DND-41 (cell line): ENCODE measurements at places on chromosomes 11 and 22.

- no peak for DNase-seq
Measured at GRCh38 chr11:65786786-65787636, at the start of gene OVOL1. Gene OVOL1, plus strand, starts transcription at chr11:65787063. Its CDS starts 311 bp downstream, at chr11:65787374.

- DNase-seq: no peak
Measured at GRCh38 chr11:125423247-125423849, 72.7 kb downstream of the FEZ1 start.

DNA sequence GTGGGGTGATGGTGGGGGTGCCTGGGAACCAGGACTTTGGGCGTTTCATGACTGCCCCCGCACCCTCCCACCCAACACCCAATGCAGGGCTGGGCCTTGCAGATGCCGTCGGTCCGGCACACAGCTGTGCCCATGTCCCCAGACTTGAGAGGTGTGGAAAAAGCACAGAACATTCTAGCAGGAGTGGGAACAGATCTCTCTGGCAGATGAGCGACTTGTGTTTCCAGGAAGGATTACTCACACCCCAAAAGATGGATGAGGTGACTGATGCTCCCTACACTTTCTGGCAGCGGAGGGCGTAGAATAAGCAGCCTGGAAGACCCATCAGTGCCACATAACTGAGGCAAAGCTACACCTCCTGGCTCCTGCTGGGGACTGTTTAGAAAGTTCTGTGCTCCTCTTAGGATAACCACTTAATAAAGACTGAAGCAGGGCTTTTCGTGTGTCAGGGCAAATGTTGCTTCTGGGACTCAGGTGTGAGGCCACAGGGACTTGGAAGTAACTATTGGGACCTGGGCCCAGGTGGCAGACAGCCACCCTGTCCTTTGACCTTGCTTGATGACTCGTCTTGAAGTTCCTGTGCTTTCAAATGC is 24.2 kb downstream of the FBLN1 start:
- DNase-seq: no peak

DNA sequence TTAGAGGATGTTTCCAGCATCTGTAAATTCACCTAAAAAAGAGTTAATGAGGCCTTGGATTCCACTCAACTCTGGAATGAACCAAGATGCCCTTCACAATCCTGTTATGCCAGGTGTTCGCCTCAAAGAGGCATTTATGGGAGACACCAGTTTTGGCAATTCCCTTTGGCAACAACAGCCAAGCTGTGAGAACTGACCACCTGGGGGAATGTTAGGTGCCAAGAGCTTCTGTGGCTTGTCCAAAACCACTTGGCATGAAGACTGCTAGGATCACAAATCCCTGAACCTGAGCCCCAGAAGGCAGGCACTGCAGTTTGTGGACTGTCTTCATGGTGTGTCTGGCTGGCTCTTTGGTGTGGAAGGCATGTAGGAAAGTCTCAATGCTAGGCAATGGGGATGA is 164.4 kb upstream of the BDNF start:
- no peak for DNase-seq

DNA sequence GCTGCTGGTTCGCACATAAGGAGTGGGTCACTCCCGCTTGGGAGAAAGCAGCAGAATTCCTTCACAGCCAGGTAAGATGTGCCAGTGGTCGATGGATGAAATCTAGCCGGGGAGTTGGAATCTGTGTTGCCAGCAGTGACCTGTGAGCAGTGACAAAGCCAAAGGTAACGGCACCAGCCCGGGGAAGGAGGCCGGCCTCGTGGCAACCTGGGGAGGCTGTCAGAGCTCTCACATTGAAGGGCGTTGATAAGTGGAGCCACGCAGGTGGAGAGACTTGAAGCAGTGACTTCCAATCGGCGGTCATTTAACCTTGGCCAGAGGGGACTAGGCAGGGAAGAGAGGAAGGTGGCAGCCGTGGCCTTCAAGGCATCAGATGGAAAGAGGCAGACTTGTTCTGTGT is 58.8 kb downstream of the ARHGAP8 start:
- no peak for DNase-seq

- no peak for DNase-seq
Measured at GRCh38 chr22:43819421-43819921, 7.4 kb upstream of the EFCAB6 start.

DNA sequence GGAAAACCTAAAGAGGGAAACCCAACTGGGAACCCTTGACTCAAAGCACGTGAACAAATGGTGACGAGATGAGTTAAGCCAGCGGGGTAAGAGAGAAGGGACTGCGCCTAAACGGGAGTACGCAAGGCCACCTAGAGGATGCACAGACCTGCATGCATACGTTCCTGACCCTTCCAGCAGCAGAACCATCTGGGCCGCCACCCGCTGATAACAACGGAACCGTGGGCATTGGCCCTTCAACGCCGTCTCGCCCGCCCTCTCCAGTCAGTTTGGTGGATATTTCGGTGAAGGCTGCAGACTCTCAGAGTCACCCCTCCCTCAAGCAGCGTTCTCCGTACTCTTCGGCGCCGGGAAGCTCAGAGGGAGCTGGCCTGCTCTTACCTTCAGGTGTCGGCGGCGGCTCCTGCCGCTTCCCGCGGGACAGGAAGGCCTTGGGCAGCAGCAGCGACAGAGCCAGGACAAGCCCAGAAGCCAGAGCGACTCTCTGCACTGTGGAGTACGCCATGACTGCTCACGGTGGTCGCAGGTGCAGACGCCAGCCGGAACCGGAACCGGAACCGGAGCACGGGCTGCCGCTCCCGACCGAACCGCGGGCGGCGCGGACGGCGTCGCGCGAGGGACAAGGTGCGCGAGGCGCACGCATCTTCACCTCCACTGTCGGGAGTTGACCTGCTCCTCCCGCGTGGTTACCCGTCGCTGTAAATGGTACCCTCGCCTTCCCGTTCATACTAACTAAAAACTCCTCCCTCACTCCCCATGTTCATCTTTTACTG is at the start of gene RIC3:
Gene RIC3 (minus strand): TSS at position 541 of the 773 bp plus-strand sequence. CDS start 36 bp downstream, at position 505.
- DNase-seq: no peak

DNA sequence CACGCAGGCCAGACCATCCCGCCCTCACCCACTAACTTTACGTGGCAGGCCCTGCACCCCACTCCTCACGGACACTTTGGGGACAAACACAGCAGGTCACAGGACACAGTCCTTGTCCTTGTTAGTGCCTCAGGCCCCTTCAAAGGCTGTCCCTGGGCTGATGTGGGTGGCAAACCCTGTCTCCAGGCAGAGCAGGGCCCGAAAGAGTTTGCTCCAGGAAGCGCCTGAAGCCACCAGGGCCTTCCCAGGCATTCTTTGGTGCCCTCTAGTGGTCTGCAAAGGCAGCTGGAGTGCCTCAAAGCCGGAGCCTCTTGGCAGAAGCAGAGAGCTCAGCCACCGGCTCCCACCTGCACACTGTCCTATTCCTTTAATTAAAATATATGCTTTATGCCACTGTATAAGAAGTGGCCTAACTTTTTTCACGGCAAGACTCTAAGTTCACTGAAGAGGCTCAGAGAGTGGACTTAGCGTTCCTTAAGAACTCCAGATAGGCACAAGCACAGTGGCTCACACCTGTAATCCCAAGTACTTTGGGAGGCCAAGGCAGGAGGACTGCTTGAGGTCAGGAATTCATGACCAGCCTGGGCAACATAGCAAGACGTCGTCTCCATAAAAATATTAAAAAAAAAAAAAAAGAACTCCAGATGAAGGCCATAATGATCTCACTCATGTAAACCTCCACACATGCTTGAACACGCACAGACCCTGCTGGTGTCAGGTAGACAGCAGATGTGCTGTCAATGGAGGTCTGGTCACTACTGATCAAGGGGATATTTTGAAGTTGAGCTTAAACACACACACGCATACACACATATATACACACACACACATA is 11.1 kb downstream of the TXN2 start:
- DNase-seq: peak; percentile 86

DNA sequence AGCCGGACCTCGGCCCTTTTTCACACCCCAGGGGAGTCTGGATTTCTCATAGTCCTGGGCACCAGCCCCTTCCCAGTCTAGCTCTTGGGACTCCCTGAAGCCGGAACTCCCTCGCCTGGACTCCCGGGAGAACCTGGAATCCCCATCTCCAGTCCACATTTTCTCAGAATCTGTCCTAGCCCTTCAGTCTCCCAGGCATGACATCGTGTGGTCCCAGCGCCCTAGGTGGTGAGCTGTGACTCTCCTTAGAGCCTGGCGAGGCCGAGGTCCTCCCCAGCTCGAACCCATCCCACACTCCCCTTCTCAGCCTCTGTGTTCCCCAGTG is 673 bp upstream of the DUSP18 start:
- DNase-seq: no peak

DNA sequence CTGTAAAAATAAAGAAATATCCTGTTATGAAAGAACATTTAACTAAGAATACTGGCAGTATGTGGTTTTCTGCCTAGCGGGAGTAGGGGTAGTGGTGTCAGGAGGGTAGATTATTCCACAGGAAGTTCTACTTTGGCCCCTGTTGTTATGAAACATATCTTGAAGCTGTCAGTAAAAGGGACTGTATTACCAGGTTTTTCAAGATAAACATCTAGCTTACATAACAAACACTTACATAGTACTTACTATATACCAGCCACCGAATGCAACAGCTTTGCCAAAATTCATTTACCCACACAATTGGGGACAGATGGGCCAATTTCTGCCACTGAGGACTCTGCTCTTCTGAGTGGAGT is 3.7 kb downstream of the TMEM123 start:
- no peak for DNase-seq

DNA sequence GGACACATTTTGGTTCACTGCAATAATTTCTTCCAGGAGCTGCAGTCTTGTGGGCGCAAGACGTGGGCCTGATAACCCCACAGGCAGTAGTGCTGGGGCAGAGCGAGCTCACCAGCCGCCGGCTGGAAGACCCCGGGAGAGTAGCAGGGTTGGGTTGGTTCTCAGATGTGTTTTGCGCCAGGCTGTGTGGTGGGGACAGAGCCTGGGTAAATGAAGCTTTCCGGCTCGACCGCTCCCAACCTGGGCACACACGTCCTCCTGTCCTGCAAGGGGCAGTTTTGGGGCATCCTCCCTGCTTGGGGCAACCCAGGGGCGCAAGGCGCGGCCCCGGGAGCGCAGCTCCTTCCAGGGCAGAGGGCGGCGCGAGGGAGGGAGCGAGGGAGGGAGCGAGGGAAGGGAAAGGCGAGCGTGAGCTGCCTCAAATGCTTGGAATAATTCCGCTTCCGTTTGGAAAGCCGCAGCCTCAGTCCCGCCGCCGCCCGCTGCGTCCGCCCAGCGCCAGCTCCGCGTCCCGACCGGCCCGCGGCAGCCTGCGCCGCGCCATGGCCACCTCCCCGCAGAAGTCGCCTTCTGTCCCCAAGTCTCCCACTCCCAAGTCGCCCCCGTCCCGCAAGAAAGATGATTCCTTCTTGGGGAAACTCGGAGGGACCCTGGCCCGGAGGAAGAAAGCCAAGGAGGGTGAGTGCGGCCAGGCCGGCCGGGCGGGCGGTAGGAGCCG is at the start of gene PARVA:
Gene PARVA (plus strand): TSS at position 466 of the 718 bp plus-strand sequence. CDS start 77 bp downstream, at position 543.
- DNase-seq: no peak

- DNase-seq: no peak
Measured at GRCh38 chr11:128506999-128507611, 80.3 kb downstream of the ETS1 start.

- no peak for DNase-seq
Measured at GRCh38 chr11:43936076-43936475, 6.4 kb upstream of the C11orf96 start.

DNA sequence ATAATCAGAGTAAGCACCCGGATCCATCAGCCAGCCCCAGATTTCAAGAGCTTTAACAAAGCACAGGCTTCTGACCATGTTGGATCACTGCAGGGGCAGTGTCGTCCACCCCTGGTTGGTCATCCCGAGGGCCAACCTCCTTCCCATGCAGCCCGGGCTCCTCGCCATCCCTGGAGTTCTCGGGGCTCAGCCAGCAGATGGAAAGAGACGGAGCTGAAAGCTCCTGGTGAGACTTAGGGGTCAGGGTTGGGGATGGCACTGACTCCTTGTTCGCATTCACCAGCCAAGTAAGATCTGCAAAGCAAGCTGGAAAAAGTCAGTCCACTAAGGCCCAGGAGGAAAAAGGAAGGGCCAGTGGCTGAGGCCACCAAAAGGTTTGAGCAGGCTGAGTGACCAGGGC is 888.9 kb downstream of the BRD1 start:
- no peak for DNase-seq

- DNase-seq: no peak
Measured at GRCh38 chr11:109892321-109892794, 200.8 kb upstream of the ZC3H12C start.

GRCh38 chr22:35840302-35840739 is 122.6 kb downstream of the APOL5 start:
- no peak for DNase-seq

GRCh38 chr11:44567876-44568256 is 2.4 kb downstream of the CD82 start:
- no peak for DNase-seq

DNA sequence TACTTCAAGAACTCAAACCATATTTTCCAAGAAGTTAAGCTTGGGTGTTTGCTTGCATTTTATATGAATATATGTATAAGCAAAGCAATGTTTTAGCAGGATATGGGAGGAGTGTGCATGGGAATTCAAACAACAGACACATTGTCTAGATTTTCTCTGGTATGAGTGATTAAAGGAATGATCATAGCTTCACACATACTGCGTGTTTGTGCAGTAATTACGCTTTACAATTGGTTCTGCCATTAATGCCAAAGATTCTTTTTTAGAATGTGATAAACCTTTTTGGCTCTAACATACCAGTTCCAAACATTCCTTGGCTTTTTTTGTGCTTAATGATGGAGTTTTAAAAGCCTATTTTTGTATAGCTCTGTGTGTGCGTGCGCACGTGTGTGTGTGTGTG is 54.0 kb downstream of the CCDC34 start:
- no peak for DNase-seq

DNA sequence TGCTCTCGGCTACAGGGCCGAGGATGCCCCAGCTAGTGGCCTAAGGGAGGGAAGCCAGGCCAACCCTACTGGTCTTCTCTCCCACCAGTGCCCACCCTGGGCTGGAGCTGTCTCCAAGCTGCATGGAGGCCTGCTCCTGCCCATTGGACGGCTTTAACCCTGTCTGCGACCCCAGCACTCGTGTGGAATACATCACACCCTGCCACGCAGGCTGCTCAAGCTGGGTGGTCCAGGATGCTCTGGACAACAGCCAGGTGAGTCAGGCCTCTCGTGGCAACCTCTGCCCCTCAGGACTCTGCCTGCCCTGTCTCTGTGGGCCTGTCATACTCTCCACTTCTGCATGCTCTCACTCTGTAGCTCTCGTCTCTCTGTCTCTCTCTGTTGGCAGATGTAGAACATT is 44.1 kb upstream of the TPBGL start:
- no peak for DNase-seq

GRCh38 chr11:64035576-64035975 is at the start of gene FLRT1:
Gene FLRT1, plus strand, starts transcription at chr11:64035931. Its CDS starts 80,337 bp downstream, at chr11:64116268.
- no peak for DNase-seq

GRCh38 chr11:12144330-12145174 is 34.2 kb downstream of the MICAL2 start:
- DNase-seq: no peak

DNA sequence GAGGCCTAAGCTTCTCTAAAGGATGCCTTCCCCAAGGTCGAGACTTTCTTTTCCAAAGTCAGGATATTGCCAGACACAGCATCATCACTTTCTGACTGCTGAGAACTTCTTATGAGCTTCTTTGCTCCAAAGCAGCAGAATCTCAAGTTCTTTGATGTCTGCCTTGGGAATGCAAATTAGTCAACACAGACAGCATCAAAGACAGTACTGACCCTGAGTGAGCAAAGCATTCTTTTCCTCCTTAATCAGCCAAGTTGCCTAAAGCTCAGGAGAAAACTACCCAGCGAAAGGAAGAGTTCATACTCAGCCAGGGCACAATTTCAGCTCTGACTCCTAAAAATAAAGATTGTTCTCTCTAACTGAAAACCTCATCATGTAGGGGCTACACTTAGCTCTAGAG is 98.0 kb downstream of the SLC36A4 start:
- DNase-seq: no peak
